ENCODE measurements at places on chromosomes 2 and 18.

DNA sequence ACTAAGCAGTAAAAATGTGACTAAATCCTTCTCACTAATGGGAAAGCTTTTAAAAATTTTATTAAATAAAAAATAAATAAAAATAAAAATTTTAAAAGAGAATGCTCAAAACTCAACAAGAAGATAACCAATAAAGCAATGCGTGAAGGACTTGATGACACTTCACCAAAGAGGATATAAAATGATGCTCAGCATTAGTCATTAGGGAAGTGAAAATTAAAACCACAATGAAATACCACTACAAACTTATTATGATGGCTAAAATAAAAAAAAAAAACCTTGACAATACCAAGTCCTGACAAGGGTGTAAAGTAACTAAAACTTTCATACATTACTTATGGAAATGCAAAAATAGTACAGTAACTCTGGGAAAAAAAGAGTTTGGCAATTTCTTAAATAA is 3.3 kb upstream of the WDR75 start:
- no peak for DNase-seq

DNA sequence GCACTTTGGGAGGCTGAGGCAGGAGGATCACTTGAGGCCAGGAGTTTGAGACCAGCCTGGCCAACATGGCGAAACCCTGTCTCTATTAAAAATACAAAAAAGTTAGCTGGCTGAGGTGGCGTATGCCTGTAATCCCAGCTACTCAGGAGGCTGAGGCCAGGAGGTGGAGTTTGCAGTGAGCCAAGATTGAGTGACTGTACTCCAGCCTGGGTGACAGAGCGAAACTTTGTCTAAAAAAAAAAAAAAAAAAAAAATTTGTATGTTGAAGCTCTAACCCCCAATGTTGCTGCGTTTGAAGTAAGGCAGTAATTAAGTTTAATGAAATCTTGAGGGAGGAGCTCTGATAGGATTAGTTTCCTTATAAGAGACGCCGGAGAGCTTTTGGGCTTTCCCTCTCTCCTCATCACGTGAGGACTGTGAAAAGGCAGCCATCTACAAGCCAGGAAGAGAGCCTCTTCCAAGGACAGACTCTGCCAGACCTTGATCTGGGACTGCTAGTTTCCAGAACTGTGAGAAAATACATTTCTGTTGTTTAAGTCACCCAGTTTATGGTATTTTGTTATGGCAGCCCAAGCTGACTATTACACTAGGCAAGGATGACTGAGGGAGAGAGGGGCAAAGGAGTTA is 11.5 kb upstream of the PNPT1 start:
- no peak for DNase-seq

DNA sequence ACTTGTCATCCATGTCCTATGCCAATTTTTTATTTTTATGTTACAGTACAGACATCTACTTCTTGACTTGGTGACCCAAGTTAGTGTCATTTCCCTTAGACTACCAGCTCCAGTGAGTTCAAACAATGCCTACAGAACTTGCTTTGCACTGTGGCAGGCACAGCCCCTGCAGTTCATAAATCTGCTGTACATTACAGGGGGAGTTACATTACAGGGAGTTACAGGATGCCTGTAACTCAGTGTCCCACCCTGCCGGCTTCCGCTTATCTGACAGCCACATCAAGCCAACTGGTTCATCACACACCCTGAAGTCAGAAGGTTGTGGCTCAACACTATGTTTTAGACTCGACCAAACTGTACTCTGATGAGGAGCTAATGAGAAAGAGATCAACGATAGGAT is 7.8 kb upstream of the NPAS2 start:
- no peak for DNase-seq

DNA sequence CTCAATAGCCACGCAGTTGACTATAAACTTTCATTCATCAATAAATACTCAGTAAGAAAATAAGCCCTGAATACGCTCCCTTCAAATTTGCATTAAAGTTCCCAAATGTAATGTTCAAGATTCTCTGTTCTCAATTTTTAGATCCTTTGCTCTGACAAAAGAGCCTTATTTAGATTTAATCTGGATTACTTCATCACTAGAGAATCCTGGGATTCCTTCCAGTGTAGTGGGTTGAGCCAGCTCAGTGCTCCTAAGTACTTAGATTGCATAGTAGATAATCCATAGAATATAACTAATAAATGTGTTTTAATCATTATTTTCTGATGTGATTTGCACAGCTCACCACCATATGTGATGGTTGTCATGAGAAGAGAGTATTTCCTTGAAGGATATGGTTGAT is 1286.2 kb downstream of the SUCLG1 start:
- DNase-seq, result no peak

GRCh38 chr18:48896875-48897511 is 53.8 kb downstream of the SMAD7 start:
- no peak for DNase-seq

- DNase-seq, result no peak
Measured at GRCh38 chr18:58298251-58299134, 254.5 kb downstream of the NEDD4L start.
